Activated CD8-positive, alpha-beta memory T cell treated with anti-CD3 and anti-CD28 coated beads, Interleukin-2, amount 10 ng/mL, durations not matched to agents 7 days and 5 days (primary cell): ENCODE measurements at places on chromosomes 2 and 18.

GRCh38 chr2:9965119-9965822 is 13.8 kb downstream of the GRHL1 start:
- no peak for DNase-seq

- DNase-seq = no peak
Measured at GRCh38 chr2:181025004-181025403, 44.6 kb downstream of the UBE2E3 start.

DNA sequence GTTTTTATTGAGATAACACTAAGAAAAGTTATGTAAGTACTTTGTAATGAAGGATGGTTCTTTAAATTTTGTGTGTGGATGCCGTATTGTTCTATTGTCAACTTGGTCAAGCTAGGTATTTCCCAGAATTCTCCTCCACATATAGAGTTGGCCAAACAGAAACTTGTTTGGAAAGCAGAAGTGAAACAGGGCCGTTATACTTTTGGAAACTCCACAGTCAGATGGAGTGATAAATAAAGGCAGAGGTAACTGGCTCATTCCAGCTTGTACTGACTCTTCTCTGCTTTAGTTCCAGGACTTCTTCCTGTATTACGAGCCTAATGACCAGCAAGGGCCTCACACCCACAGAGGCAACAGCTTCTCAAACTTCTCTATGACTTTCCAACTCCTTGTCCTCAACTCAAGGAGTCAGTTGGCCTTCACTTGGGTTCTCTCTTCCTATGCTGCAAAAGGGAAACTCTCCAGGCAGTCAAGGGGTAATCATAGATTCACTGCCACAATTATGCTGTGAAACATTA is 16.4 kb upstream of the STARD7 start:
- DNase-seq = no peak

- no peak for DNase-seq
Measured at GRCh38 chr2:37769551-37769950, 98.1 kb upstream of the CDC42EP3 start.

GRCh38 chr2:219684721-219685689 is 57.6 kb downstream of the SLC4A3 start:
- peak; percentile 47 for DNase-seq

DNA sequence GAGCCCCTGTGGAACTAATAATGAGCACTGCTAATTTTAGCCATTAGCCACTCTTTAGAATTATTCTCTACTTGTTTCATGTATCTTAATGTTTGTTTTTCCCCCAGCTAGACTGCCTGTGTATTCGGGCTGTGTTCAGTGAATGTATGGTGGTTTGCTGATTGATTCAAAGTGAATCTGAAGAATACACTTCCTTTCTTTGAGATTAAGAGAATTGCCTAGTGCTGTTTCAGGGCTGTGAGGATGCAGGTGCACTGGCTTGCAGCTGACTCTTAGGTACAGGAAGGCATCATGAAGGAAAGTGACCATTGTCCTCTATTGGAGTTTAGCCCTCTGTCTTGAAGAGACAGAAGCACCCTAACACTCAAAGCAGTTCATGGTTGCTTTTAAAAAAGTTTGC is 138.7 kb downstream of the CERS6 start:
- DNase-seq = no peak

GRCh38 chr2:180376066-180376465 is 369.0 kb upstream of the CWC22 start:
- no peak for DNase-seq

DNA sequence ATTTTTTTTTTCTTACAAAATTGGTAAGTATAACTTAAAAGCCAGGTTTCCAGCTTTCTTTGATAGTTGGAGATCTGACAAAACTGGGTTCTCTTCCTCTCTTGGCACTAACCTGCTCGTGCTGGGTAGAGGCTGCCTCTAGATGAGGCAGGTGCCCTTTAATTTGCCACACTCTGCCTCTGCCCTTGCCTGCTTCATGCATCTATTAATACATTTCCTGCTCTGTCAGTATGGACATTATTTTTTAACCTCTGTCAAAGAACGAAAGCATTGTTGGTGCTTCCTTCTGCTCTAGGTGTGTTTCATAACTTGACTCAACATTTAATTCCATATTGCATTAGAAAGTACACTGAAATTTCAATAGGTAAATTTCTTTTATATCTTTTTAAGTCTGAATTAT is 490.7 kb upstream of the ZEB2 start:
- DNase-seq = no peak

DNA sequence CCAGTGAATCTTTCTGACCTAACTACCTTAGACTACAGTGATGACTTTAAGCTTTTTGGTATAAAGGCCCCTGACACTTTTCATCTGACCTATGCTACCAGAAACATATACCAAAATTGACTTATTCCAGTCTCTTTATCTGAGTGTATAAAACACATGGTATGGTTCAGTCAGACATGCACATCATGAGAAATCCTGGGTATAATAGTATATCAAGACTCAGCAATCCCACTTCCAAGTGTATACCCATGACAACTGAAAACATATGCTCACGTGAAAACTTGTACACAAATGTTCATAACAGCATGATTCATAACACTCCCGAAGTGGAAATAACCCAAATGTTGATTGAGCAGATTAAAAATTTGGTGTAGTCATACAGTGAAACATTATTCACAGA is 70.0 kb upstream of the RPRM start:
- no peak for DNase-seq

DNA sequence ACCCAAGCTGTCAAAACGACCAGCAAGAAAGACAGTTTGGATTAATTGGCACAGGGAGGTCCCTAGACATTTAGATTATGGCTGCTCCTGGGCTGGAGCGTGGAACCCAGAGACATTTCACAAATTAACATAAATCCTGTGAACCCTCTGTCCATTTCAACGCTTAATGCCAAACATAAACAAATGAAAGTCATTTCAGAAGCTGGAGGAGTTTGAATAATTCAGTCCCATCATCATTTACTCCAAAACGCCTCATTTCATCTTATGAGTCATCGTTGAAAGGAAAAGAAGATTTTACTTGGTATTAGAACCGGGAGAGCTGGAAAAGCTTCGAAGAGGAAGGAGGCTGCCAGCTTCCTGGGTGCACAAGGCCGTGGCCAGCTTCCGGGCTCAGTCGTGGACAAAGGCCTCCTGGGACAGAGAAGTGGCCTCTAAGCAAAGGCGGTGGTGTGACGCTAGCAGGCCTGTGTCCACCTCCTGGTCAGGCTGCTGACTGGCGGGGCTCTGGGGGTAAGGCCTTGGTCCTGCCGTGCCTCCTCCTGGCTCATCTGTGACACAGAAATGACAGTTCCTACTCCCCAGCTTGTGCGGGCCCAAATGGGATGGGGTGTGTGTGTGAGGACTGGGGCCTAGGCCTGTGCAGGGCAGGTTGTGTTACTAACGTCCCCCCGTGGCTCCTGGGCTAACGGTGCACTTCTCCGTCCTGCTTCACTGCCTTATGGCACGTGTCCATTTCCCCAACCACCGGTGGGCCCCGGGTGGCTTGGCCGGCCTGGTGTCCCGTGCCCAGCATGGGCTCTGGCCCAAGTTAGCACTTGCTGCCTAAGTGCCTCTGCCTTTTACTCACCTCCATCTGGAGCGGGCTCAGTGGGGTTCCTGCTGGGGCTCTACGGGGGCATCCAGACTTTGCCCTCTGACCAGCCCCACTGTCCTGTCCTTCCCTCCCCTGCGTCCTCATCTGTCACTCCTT is 71.6 kb downstream of the RRM2 start:
- DNase-seq = no peak

- no peak for DNase-seq
Measured at GRCh38 chr2:238817382-238817781, 30.5 kb upstream of the TWIST2 start.

DNA sequence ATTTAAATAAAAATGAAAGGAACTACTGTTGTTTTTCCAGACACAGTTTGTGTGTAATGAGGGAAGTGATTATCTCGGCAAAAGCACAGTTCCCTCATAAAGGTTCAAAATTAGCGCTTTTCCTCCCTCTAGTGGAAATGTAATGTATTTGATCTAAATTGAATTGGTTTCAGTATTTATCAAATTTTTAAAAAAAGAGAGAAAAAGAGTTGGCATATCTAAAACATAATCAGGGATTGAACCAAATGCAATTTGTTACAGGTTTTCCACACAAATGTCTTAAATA is 37.5 kb downstream of the CMPK2 start:
- no peak for DNase-seq

DNA sequence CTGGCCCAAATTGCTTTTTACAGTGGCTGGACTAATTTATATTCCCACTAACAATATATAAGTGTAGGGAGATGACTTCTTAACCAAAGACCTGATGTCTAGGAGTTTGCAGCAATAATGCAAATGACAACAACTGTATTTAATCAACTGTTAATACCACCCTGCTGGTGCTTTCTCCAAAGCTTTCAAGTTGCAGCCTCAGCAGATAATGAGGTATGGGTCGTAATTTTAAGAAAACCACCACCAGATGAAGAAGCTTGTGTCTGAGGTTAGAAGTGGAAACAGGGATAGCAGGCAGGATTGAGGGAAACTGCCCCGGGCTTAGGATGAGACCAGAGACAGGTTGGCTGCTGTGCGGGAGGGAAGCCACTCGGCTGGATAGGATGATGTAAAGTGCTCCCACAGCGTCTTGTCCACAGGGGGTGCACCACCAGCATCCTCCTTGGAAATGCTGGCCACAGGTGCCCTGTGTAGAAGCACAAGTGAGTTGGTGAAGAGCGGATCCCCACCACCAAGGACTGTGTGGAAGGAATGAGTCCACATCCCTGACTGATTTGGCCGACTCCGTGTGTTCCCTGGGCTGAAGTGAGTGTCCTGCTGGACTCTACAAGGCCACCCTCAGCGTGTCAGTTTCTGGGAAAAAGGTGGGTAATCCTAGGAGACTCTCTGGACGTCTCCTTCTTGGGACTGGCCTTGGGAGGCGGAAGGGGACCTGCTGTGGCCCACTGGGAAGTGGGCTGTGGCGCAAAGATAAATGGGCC is 76.1 kb upstream of the SMAD2 start:
- DNase-seq = no peak

GRCh38 chr2:73516033-73516432 is 126.2 kb downstream of the NAT8 start:
- no peak for DNase-seq

DNA sequence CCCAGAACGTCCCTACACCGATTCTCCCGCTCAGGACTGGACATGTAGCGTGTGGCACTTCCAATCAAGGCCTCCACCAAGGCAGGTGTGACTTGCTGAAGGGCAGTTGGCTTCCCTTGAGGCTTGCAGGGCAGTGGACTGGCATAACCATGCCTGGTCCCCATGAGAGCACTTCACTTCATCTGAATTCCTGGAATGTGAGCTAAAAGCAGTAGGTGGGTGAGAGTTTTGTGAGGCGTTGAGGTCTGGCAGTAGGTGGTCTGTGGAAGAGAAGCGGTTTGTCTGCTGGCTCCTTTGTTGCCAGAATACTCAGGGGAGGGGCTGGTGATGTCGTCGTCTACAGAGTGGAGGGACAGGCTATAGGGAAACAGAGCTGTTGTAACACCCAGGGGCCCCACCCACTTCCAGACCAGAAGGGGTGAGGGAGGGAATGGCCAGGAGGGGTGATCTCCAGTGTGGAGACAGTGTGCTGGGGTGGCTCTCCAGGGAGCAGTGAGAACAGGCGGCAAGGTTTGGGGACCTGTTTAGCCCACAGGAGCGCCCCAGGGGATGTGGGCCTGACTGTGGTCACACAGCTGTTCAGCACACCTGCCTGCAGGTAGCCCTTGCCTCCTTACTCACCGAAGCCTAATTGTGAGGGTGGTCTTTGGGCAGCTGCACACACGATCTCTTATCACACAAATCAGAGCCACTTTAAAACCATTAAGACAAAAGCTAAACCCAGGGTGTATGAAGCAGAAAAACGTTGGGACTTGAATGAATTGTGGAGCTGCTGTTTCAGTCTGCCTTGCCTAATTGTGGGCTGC is 21.5 kb upstream of the ALKAL2 start:
- no peak for DNase-seq

- DNase-seq = no peak
Measured at GRCh38 chr2:12834239-12834638, 117.5 kb downstream of the TRIB2 start.

DNA sequence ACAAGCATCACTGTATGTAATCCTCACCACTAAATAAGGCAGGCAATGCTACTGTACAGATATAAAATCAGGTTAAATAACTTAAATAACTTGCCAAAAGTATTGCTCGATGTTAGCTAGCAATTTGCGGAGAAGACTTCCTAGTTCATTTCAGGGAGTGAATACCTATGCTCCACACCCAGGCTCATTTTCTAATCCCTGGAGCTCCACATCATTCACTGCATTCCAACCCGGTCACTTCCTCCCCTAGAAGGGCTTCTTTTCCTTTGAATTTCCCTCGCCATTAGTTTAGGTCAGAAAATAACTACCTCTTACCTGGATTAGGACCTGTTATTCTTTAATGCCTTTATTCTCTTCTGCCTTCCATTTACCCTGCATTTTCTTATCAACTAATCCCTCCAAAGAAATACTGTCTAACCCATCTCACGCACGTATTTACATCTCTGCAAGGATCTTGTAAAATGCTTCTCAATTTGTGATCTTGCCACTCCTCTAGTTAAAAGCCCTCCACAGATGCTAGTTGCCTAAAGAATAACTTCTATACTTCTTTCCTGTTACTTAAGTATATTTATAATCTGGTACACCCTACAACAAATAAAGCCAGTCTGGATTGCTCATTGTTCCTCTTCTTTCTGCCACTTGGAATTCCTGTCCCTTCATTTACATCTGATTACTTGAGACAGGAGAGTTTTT is 599.8 kb downstream of the NRXN1 start:
- no peak for DNase-seq

DNA sequence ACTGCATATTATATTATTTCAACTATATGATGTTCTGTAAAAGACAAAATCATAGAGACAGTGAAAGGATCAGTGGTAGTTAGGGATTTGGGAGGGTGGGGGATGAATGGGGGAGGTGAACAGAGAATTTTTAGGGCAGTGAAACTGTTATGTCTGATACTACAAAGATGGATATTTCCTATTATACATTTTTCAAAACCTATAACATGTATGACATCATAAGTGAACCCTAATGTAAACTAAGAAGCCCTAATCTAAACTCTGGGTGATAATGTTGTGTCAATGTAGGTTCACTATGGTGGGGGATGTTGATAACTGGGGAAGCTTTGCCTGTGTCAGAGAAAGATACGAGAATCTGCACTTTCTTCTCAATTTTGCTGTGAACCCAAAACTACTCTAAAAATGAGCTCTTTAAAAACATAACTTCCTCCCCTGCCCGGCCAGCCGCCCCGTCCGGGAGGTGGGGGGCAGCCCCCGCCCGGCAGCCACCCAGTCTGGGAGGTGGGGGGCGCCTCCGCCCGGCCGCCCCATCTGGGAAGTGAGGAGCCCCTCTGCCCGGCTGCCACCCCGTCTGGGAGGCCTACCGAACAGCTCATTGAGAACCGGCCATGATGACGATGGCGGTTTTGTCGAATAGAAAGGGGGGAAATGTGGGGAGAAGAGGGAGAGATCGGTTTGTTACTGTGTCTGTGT is 234.4 kb downstream of the RPIA start:
- no peak for DNase-seq

GRCh38 chr2:157246765-157247407 is 10.6 kb upstream of the GALNT5 start:
- no peak for DNase-seq

DNA sequence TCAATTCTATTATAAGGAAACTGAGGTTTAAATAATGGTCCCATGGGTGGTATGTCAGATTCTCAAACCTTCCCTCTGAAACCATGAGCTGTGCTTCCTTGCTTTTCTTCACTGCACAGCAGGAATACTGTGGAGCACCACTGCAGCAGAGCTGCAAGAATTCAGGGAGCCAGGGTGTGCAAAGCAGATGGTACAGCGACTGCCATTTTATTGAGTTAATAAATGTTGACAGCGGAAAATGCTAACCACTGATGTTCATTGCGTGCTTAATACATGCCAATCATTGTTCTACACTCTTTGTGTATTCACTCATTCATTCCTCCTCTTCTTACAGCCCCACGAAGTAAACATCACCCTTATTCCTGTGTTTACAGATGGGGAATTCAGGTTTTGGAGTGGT is 152.2 kb upstream of the THSD7B start:
- DNase-seq = no peak
